Renal pelvis (tissue), 12 donors: ENCODE measurements at places on chromosomes 7 and 10. TPM values are rescaled to one million over a fixed set of nuclear protein-coding genes. Genes with fewer than 3 reads are reported as not detected.
A peak's percentile ranks its signal among the peaks of the same experiment; 100 is the strongest.

DNA sequence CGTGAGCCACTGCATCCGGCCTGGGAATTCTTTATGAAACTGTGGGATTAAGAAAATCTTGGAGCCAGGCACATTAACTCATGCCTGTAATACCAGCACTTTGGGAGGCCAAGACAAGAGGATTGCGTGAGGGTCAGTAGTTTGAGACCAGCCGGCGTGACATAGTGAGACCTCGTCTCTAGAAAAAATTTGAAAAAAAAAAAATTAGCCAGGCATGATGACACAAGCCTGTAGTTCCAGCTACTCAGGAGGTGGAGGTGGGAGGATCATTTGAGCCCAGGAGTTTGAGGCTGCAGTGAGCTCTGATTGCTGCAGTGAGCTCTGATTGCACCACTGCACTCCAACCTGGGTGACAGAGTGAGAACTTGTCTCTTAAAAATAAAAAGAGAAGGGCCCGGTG lies 69.8 kb downstream of the SUGCT start:
- DNase-seq = no peak

- DNase-seq = no peak
These were observed 7.2 kb downstream of the ANTXRL start for GRCh38 chr10:46293832-46294640.

DNA sequence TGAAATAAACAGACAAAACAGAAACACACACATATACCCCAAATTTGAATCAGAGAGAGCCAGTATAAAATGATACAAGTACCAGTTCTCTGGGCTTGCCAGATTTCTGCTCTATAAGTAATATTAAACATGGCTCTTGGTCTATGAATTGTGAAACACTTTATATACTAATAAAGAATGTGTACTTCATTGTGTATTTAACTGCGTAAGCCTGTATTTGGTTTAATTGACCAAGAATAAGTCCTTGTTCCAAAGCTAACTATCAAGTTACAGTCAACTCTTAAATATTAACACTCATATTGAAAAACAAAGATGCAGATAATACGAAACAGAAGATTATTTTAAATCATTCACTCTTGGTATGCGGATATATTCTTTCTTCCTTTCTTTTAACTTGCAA lies 8.7 kb downstream of the FGFR2 start:
- no peak for DNase-seq

DNA sequence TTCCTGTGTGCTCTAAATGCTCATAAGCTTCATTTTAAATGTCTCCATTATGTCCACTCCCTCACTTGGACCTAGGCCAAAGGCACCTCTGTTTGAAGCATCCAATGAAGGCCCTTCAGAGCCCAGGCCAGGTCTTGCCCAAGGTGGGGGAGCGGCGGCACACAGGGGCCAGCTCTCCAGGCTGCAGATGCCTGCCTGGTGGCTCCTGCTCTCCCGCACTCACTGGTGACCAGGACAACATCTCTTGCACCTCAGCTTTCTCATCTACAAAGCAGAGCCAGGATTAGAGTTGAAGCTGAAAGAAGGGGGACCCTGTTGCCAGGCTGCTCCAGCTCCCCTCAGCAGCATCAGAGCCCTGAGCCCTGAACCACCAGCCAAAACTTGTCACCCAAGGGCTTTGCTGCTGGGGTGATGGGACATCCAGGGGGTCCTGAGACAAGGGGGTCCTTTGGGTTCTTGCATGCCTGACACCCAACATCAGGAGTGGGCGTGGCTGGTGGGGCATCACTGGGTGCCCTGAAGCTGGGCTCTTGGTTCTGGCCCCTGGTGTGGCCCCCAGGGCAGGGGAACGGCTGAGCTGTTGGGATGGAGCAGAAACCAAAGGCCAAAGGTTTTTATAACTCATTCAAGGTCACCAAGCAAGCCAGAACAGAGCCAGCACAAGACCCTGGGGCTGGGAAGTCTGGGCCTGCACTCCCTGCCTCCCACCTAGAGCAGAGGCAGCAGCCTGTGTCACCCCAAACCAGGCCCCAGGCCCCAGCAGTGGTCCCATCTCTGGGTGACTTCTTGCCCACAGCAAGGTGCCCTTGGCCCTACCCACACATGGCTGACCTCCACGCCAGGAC lies 1.2 kb downstream of the NACAD start:
- no peak for DNase-seq

GRCh38 chr10:90592638-90593302 lies 265.1 kb downstream of the HTR7 start:
- DNase-seq = peak; percentile 29

GRCh38 chr10:69421611-69422308 lies 5.0 kb upstream of the TACR2 start:
- DNase-seq = no peak

DNA sequence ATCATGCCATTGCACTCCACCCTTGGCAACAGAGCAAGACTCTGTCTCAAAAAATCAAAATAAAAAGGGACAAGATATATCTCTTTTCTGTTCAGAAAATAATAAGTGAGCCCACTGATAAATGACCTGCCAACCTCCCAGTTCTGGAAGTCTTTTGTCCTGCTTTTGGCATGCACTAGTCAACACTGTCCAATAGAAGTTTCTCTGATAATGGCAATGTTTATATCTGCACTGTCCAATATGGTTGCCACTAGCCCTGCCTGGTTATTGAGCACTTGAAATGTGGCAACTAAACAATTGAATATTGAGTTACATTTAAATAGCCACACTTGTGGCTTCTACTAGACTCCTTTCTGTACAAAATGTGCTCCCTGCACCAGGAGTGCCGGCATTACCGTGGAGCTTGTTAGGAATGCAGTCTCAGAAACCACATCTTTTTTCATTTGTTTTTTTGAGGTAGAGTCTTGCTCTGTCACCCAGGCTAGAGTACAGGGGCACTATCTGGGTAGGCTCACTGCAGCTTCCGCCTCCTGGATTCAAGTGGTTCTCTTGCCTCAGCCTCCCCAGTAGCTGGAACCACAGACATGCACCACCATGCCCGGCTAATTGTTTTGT lies 229.7 kb downstream of the CACNB2 start:
- no peak for DNase-seq

DNA sequence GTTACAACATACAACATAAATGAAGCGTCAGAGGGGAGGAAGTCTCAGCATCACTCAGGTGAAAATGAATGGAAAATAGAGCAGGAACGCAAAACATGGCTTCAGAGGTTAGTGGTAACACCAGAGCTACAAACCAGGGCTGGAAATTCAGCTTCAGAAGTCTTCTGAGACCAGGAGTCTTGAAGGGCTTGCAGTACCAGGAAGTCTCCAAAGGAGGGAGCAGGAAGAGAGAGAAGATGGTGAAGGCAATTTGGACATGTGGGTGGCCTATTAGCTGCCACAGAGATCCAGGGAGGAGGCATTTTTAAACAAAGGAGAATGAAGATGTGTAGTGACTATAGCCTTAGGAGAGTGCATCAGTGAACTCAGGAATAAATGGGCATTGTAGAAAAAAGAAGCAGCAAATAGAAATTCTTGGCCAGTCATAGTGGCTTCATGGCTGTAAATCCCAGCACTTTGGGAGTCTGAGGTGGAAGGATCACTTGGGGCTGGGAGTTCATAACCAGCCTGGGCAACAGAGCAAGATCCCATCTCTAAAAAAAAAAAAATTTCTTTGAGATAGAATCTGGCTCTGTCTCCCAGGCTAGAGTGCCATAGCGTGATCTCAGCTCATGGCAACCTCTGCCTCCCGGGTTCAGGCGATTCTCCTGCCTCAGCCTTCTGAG lies 9.3 kb upstream of the TET1 start:
- peak; percentile 65 for DNase-seq

DNA sequence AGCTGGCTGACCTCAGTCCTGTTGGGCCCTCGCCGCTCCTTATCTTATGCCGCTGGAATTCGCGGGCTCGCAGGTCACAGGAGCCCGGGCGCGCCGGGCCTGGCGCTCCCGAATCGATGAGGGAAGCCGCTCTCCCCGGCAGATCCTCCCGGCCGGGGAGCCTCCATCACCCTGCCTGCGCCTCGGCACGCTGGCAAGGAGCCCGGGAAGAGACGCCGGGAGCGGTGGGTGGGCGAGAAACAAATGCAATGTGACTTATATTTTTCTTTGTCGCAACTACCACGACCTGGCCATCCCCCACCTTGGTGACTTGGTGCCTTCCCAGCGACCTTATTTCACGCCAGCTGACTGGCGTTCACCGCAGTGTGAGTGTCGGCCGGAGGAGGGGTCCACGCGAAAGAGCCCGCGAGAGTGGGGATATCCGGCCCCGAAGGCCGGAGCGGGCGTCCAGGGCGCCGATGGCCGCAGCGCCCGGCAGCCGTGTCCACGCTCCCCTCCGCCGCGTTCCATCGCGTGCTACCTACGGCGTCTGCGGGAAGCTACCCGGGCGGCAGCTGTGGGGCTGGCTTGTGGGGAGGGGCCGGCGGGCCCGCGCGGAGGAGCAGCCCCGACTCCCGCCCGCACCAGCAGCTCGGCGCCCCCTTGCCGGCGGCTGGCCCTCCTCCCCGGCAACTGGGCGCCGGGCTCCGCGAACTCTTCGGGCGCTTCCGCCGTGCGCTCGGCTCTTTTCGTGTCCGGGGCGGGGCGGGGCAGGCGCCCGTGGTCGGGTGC lies 494 bp upstream of the BMPR1A start:
- no peak for DNase-seq

GRCh38 chr7:116918704-116919103 lies 34.6 kb upstream of the ST7 start:
- no peak for DNase-seq

The RPP30 gene
- 53.3 TPM for polyA plus RNA-seq

The PROSER2 gene
- 6.1 TPM for polyA plus RNA-seq

The MYO1G gene
- polyA plus RNA-seq = 0.64 TPM
